ENCODE measurements at places on chromosomes 5 and 9.

DNA sequence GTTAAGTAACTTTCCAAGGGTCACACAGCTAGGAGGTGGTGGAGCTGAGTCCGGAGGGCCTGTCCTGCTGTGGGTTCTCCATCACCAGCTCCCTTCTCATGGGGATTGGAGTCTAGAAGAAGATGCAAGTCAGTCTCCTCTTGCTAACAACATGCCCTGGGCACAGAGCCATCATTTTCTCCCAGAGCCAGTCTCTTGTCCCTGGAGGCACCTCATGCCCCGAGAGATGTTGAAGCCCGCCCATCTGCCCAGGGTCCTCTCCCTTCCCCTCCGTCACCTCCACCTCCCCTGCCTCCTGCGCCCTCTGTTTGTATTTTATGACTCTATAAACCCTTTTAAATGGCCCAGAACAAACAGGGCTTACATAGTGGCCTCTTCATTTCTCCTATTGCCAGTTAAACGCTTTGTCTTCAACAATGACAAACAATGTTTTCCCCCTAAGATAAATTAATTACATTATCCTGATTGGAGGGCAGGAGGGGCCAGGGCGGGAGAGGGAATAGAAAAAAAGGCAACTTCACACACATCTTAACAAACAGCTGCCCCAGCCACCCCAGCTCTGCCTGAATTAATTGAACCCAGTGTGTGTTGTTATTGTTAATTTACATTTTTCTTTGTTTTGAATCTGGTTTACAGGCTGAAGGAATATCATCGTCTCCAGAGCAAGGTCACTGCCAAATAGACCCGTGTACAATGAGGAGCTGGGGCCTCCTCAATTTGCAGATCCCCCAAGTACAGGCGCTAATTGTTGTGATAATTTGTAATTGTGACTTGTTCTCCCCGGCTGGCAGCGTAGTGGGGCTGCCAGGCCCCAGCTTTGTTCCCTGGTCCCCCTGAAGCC is 55.8 kb downstream of the ASS1 start:
- no peak for DNase-seq

- DNase-seq = no peak
Observed at GRCh38 chr5:115262011-115262320, 711 bp downstream of the PGGT1B start.

DNA sequence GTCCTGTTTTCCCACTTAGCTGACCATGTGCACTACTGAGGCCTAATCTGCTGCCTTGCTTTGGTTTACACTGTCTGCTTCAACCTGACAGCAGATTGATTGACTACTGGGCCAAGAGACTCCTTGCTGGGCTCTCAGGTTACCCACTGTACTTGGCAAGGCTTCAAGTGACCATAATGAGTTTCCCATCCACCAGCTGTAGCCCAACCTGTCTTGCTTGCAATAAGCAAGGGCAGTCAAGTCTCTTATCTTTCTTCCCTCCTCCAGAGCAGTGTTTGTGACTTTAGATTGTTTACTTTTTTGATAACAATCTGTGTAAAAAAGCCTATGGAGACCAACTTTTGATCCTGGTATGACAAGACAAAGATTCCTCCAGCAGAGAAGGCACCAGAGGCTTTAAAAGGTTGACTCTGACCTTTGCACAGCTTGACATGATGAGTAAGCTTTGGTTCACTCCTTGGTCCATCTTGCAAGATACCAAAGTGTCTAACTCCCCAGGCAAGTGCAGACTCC is 912.3 kb upstream of the SEMA6A start:
- DNase-seq = no peak

GRCh38 chr9:135582966-135583687 is 21.6 kb downstream of the PAEP start:
- DNase-seq = no peak

All from T-helper 2 cell (primary cell).